Adipose tissue (tissue), 3 donors: ENCODE measurements at places on chromosomes 12 and 14. TPM values are rescaled to one million over a fixed set of nuclear protein-coding genes. Genes with fewer than 3 reads are reported as not detected.

Gene FAM186B
- 0.25 TPM for polyA plus RNA-seq

Gene CD163L1
- 1.8 TPM for polyA plus RNA-seq

Gene SLC7A7
- polyA plus RNA-seq, result 15.2 TPM

Gene PYGL
- 17.7 TPM for polyA plus RNA-seq

Gene NRL
- polyA plus RNA-seq, result 1.5 TPM

Gene RDH5
- polyA plus RNA-seq, result 9.1 TPM

Gene PLEKHG7
- polyA plus RNA-seq, result 0.67 TPM

Gene STXBP6
- polyA plus RNA-seq, result 3.3 TPM

Gene KRT74
- not detected for polyA plus RNA-seq

Gene SOX5
- 6.6 TPM for polyA plus RNA-seq

Gene LPAR5
- polyA plus RNA-seq, result 0.35 TPM

Gene SPIC
- polyA plus RNA-seq, result not detected

Gene PDZRN4
- 0.42 TPM for polyA plus RNA-seq

Gene PSEN1
- 14.2 TPM for polyA plus RNA-seq

Gene PLCZ1
- not detected for polyA plus RNA-seq

Gene NXPH4
- 2.0 TPM for polyA plus RNA-seq

Gene SMCO2
- not detected for polyA plus RNA-seq

Gene PNP
- 17.0 TPM for polyA plus RNA-seq

Gene RHEBL1
- 0.55 TPM for polyA plus RNA-seq

Gene FZD10
- 0.14 TPM for polyA plus RNA-seq

Gene AEBP2
- 10.1 TPM for polyA plus RNA-seq

Gene LUM
- 17.0 TPM for polyA plus RNA-seq

Gene OS9
- polyA plus RNA-seq, result 204 TPM

Gene TSPAN8
- 25.2 TPM for polyA plus RNA-seq

Gene KRT80
- polyA plus RNA-seq, result 0.22 TPM

Gene ASPG
- 0.67 TPM for polyA plus RNA-seq

Gene OR6C76
- polyA plus RNA-seq, result not detected

Gene KCNC2
- polyA plus RNA-seq, result not detected

Gene SYNDIG1L
- polyA plus RNA-seq, result 0.10 TPM

Gene PTHLH
- 0.61 TPM for polyA plus RNA-seq

Gene ACVRL1
- polyA plus RNA-seq, result 12.9 TPM

Gene HOXC6
- 0.95 TPM for polyA plus RNA-seq

Gene POTEM
- not detected for polyA plus RNA-seq

Gene AMIGO2
- polyA plus RNA-seq, result 1.7 TPM

Gene TOX4
- polyA plus RNA-seq, result 19.3 TPM

Gene AMN
- polyA plus RNA-seq, result 2.0 TPM

Gene GUCY2C
- 0.01 TPM for polyA plus RNA-seq

Gene SRSF5
- 133 TPM for polyA plus RNA-seq

Gene CCDC60
- polyA plus RNA-seq, result not detected

Gene XPOT
- polyA plus RNA-seq, result 21.4 TPM

Gene ACOT4
- 3.7 TPM for polyA plus RNA-seq

Gene PRB3
- polyA plus RNA-seq, result not detected

Gene UBE2N
- polyA plus RNA-seq, result 70.6 TPM

Gene OR4N5
- not detected for polyA plus RNA-seq

Gene SLC25A47
- 0.07 TPM for polyA plus RNA-seq

Gene ADSS1
- 13.6 TPM for polyA plus RNA-seq

Gene RPL36AL
- 367 TPM for polyA plus RNA-seq

Gene CLMN
- polyA plus RNA-seq, result 19.7 TPM

Gene ANKS1B
- polyA plus RNA-seq, result 0.58 TPM

Gene SERPINA6
- not detected for polyA plus RNA-seq

Gene KCNK13
- 0.34 TPM for polyA plus RNA-seq
